ENCODE measurements at places on chromosomes 2 and 18.
A peak's percentile ranks its signal among the peaks of the same experiment; 100 is the strongest.

DNA sequence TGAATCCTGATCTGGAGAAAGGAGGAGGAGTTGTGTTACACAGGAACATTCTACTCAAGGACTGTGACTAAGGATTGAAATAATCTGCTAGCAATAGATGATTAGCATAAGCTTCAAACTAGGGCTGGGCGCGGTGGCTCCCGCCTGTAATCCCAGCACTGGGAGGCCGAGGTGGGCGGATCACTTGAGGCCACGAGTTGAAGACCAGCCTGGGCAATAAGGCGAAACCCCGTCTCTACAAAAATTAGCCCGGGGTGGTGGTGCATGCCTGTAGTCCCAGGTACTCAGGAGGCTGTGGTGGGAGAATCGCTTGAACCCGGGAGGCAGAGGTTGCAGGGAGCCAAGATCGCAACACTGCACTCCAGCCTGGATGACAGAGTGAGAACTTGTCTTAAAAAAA, 1.5 kb downstream of the TRMT61B start:
- DNase-seq, result no peak

DNA sequence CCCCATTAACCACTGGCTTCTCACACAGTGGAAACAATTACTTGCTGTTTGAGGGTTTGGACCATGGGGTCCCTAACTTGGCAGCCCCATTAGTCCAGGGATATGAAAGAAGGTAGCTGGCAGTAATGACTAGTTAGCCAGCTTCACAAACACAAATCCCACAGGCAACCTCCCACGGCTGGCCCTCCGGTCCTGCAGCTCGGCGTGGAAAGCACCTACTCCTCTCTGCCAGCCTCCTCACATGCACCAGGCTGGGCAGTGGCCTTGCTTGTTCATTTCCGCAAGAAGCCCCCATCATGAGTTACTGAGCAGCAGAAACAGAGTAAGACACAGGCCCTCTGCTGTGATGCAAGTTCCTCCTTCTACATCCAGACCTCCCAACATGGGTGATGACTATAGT, 13.7 kb downstream of the C1QL2 start:
- DNase-seq, result no peak

DNA sequence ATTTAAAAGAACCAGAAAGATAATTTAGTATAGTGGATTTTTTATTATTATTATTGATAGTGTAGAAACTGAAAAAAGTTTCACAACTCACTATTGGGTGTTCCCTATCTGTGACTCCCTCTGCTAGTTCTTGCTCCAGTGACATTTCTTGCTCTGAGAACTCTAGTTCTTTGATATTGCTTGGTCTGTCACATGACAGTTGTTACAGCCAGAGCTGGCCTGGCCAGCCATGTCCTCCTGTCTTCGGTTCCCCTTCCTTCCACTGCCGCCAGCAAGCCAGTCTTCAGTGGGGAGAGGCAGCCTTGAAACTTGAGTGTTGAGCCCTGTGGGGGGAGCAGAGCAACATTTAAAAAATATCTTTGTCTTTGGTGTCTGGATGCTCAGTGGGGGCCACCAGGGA, 7.6 kb upstream of the THOC1 start:
- no peak for DNase-seq

GRCh38 chr2:48530033-48530811, at the start of gene STON1:
Gene STON1, plus strand, starts transcription at chr2:48530154. Its CDS starts 50,480 bp downstream, at chr2:48580634.
- no peak for DNase-seq

DNA sequence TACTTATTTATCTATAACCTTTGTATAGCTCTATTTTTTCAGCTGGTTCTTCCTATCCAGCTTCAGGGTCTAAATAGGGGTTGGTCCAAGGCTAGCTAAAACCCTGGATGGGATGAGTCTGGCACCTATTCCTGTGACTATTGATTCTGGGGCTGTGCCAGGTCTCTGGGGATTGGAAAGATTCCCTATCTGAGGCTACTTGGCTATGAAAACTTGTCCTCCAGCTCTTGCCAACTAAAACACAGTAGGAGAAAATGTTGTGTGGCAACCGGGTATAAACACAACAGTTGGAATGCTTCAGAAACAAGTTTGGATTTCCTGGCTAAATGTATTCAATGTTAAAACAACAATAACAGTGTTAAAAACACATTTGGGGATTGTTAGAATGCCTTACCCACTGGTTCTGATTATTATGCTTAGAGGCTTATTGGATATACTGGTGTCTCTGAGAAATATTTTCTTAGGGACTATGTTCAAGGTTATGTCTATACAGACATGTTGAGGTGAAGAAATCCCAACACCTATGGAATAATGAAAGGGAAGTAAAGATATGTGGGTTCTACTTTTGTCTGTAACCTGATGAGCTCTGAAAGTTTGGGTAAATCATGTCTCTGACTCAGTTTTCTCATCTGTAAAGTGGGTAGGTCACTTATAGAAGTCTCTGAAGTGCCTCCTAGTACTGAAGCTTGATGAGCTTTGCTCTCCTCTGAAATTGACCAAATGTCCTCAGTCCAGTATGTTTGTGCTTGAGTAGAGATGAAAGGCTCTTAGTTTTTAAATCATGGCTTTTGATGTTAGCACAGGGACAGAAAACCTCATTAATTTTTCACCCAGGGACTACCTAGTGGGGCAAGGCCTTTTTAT, 460.7 kb downstream of the MTX2 start:
- DNase-seq, result peak; percentile 23

DNA sequence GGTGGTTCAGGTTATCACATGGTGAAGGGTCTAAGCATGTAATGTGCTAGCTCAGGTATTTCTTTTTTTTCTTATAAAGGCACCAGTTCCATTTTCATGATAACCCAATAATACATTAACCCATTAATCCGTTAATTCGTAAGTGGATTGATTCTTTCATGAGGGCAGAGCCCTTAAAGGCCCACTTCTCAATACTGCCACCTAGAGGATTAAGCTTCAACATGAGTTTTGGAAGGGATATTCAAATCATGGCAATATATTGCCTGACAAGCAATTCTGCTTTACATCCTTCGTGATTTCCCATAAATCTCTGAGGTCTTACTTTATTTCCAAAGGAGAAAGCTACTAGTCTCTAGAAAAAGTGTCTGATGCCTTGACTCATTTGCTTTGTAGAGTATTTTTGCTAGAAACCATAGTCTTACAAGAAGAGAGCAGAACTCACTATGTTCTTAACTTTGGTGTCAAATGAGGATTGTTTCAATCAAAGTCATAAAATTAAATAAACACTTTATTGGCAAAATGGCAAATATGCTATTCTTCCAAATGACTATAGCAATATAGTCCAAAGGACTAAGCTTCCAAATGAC, 271.3 kb downstream of the KCNS3 start:
- DNase-seq, result no peak

Data from breast epithelium (tissue), 4 donors.